NCI-H2107 (cell line): ENCODE measurements at places on chromosomes 6 and 20.

GRCh38 chr6:88730611-88731011, 232.8 kb downstream of the RNGTT start:
- DNase-seq = no peak

DNA sequence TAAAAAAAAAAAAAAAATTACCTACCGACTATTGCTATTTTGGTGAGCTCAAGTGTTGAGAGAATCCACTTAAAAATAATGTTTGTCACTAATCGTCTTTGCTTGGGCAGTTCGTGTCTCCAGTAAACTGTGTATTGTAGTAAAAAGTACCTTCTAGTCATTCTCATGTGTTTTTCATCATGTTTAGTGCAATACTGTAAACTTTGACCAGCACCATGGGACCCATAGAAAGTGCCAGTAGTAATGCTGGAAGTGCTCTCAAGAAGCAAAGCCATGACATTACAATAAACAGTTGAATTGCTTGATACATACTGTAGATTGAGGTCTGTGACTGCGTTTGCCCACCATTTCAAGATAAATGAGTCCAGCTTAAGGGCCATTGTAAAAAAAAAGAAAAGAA, 395.2 kb downstream of the BCKDHB start:
- DNase-seq = no peak

- no peak for DNase-seq
Measured at GRCh38 chr6:109325400-109325801, 56.9 kb downstream of the CD164 start.

- no peak for DNase-seq
Measured at GRCh38 chr20:16647875-16648597, 74.8 kb upstream of the KIF16B start.

DNA sequence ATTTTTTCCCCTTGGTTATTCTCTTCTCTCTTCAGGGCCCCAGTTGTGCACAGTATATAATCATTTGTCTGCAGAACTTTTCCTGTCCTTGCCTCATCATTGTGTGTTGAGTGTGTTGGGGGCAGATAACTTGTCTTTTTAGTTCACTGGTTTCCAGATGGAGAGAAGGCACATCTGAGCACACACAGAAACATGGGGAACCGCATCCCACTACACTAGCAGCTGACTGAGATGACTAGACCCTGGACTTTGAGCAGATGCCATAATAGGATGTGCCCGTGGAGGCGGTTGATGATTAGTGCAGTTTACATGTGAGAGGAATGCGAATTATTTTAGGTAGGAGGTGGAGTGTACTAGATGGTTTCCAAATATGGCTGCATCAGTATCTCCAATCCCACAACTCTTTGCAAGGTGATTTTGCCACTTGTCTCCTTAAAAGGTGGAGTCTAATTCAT, 26.5 kb upstream of the SH3BGRL2 start:
- DNase-seq = no peak

GRCh38 chr6:104505838-104506237, 353.9 kb downstream of the HACE1 start:
- no peak for DNase-seq

GRCh38 chr6:74872754-74873476, 332.9 kb downstream of the COL12A1 start:
- no peak for DNase-seq

DNA sequence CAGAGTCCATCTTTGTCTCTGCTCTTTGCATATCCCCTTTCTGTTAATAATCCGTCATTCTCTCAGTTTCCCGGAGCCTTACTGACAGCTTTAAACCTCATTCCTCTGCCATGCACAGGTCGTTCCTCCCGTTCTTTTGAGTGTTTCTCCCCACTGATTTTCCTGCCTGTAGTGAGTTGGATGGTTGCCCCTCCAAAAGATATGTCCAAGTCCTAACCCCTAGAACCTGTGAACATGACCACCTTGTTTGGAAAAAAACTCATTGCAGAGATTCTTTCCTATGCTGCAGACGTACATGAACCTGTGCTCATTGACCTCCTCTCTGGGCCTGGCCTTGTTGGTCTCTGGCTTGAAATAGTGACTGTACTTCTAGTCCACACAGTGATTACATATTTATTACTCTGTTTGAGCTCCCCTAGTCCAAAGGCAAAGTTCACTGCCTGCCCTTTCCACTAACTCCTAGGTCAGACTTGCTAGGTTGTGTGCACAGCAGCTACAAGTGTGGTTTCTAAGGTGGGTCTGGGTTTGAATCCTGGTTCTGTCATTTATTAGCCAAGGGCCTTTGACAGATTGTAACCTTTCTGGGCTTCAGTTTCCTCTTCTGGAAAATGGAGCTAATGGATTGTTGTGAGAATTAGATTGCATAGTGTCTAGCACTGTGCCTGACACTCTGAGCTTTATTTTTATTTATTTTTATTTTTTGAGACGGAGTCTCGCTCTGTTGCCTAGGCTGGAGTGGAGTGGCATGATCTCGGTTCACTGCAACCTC, 29.3 kb downstream of the PPARD start:
- no peak for DNase-seq

DNA sequence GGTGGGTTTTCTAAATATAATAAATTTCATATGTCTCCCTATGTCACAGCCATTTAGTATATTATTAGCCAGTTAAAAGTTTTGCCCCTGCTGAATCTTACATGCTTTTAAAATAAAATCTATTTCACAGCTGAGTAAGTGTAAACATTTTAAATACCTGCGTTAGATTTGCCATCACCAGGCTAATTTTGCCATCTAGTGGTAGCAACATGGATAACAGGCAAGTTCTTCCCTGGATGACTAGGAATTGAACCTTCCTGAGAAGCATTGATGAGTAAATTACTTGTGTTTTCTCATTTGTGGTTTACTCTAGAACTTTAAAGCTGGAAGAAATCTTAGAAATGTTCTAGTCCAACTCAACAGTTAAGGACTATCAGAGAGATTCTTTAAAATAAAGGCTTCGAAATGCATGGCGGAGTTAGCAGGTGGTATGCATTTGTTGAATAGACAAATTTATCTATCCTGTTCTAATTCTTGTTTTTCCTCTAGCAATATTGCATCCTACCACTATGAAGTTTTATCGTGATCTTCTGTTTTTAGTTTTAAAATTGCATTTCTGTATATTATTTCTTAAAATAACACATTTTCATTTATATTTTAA, 2.6 kb downstream of the PRSS35 start:
- peak; percentile 15 for DNase-seq

- no peak for DNase-seq
Measured at GRCh38 chr20:3820901-3821727, 767 bp downstream of the AP5S1 start.

DNA sequence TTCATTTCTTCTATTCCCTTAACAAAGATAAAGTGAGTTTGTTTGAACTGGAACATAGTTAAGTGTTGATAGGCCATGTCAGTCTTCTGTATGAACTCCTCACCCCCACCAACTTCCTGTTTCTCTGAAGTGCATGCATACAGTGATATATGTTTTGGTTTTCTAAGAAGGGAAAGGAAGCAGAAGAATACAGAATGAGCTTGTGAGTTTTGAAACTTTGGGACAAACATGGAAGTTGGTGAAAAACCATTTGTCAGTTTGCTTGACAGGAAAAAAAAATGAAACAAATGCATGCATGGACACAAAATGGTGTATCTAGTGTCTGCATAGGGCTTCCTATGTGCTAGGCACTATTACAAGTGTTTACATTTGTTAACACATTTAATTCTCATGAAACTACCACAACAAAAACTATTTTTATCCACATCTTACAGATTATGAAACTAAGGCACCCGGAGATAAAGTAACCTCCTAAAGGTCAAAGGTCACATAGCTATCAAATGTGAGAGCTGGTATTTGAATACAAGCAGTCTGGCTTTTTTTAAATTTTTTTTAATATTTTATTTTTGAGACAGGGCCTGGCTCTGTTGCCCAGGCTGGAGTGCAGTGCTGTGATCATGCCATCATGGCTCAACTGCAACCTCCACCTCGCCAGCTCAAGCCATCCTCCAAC, 105.9 kb downstream of the ADGRB3 start:
- no peak for DNase-seq

DNA sequence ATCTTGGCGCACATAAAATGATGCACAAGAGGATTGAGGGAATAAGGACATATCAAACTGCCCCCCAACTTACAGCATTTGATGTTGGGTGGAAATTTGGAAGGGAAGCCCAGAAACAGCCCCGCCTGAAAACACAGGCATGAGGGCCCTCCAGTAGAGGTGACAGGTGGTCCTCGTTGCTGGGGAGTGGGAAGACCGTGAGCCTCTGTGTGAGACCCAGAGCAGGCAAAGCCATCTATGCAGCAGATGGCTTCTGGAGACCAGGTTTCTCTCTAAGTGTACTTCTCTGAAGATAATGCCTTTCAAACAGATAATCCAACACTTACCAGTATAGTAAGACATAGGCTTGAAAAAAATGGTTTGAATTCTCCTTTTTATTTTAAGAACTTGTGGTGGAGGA, 132.2 kb upstream of the INSM1 start:
- DNase-seq = no peak

GRCh38 chr6:20698675-20699074, 164.4 kb downstream of the CDKAL1 start:
- DNase-seq = no peak

DNA sequence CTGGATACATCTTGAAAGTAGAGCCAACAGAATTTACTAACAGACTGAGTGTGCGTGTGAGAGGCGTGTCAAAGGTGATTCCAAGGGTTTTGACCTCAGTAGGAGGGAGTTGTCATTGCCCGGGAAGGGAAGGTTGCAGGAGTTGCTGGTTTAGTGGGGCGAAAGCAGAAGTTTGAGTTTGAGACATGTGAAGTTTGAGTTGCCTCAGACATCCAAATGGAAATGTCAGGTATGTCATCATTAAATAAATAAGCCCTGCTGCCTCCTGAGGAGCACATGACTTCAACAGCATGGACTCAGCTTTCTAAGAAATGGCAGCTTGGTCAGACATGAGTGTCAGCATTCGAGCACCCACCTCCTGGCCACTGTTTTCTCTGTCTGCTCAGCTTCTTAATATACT, 26.6 kb upstream of the TGM2 start:
- no peak for DNase-seq

- DNase-seq = no peak
Measured at GRCh38 chr6:63663956-63664281, 28.3 kb downstream of the PHF3 start.

GRCh38 chr6:151850479-151851003, 43.1 kb downstream of the ESR1 start:
- DNase-seq = no peak

DNA sequence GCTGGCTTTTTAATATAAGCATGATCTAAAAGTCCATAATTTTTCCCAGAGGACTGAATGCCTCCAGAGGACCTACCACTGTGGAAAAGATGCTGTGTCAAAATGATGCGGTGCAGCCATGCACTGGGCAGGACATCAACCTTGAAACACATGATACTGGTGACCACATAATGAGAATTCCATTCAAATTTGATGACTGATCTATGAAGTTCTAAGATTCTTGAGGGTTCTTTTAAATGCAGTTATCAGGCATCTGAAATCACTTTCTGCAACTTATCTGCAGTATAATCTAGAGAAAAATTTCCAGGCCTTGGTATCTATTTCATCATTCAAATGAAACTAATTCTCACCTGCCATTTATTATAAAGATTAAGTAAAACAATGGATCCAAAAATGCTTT, 15.0 kb upstream of the MARCKS start:
- DNase-seq = no peak

- no peak for DNase-seq
Measured at GRCh38 chr20:37457921-37458320, 63.1 kb upstream of the NNAT start.

- no peak for DNase-seq
Measured at GRCh38 chr6:20830576-20830975, 296.3 kb downstream of the CDKAL1 start.

DNA sequence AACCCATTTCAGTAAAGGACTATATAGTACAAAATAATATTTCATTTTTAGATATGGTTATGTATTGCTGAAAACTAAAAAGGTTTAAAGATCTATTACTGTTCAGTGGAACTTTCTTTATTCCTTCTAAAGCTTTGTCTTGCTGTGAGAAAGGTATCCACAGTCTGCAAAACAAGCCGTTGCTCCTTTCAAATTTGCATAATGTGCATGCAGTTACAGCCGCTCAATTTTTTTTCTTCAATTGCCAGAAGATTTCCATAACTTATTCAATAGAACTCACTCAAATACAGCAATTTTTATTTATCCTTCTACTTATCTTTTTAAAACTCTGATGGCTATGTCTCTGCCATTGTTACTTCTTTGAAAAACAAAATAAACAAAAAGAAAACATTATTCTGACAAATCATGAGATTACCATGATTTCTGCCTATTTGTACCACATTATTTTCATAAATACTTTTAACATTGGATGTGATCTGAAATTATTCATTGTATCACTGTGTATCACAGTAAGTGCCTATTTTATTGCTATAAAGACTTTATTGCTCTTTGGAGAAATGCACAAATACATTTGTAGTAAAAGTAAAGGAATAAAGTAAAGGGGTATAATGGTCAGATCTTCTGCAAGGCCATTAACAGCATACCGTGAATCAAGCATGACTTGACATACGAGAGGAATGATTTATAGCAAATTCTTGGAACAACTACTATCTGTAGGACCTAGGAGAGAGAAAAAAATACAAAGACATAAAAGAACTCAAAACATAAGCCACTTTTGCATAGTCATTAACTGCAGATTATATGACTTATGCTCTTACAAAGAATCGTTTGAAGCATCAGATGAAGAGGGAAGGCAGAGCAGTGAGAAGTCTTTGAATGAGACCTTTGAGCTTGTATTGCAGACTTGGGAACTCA, 29.6 kb upstream of the HBS1L start:
- no peak for DNase-seq

GRCh38 chr6:46419576-46420002, 71.7 kb downstream of the RCAN2 start:
- DNase-seq = peak; percentile 1

DNA sequence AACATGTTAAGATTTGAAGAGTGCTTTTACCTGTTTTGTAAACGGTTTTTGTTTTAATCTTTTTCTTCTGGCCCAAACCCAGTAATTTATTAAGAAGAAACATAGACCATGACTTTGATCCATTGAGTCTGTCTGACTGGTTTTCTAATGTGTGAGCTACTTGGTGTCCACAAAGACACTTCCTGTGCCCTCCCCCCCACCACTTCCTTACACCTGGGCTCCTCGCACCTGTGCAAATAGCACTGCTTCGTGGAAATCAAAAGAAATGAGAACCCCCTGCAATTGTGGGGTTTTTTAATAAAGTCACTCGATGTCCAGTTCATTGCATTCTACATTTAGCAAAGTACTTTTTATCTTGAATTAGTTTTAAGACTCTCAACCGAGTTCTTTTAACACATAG, 65.5 kb downstream of the SMOC2 start:
- DNase-seq = no peak

- DNase-seq = no peak
Measured at GRCh38 chr6:21694168-21694567, 100.6 kb downstream of the SOX4 start.

GRCh38 chr6:113627480-113627879, 229.7 kb upstream of the MARCKS start:
- no peak for DNase-seq

DNA sequence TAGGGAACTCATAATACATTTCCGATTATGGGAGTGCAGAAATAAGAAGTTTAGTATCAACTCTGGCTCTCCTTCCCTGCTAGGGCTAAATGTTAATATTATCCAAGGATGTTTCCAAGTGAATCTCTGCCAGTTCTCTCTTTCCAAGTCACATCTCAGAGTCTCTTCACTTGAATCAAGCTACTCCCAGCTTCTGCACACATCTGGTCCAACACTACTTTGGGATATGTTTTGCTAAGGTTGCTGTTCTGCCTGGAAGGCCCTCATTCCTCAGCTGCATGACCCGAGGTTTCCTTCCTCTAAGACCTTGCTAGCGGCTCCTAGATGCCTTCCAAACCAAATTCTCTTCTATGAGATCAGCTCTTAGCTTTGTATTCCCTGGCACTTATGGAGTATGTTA, 331.8 kb downstream of the GJA1 start:
- DNase-seq = no peak
